ENCODE measurements at places on chromosomes 12 and 14.

DNA sequence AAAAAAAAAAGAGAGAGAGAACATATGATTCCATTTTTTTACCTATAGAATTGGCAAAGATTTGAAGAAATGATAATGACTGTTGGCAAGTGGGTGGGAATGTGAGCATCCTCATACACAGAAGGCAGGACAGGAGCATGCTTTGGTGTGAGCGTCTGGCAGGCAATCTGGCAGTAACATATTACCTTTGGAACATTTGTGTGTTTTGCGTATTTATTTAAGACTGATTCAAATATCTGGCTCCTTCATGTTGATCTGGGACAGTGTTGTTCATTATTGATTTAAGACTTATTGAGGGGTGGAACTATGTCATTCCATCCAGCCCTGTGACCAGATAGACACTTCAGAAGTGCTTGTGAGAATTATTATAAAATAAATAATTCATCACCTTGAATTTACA, 53.1 kb downstream of the PPP1R36 start:
- no peak for DNase-seq

DNA sequence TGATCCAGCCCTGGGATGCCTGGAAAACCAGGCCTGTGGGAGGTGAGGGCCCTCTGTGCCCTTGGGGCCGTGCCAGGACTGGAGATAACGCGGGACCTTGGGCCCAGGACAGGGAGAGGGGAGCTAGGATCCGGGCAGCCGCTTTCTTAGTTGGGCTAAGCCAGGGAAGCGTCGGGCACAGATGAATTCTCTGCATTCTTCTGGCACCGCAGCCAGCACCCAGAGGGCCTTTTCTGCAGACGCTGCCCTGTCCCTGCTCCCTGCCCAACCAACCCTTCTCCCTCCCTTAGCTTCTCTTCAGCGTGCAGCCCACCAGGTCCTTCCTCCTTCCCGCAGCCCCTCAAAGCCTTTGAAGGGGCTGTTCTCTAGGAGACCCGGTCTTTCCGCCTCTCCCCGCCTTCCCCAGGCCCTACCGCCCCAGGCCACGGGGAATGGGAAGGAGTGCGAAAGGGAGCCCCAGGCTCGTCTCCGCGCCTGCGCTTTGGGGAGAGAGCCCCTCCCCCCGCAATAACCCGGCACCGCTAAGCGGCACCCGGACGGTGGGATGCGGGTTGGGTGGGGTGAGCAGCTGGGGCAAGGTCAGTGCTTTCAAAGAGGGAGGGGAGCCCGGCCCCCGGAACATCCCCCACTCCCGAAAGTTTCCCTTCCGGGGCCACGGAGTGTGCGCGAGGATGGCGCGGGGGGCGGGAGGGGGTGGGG, 663 bp downstream of the NCKAP5L start:
- DNase-seq = peak; percentile 85

- DNase-seq = no peak
These were observed 74.6 kb upstream of the TMTC1 start for GRCh38 chr12:29858270-29858786.

DNA sequence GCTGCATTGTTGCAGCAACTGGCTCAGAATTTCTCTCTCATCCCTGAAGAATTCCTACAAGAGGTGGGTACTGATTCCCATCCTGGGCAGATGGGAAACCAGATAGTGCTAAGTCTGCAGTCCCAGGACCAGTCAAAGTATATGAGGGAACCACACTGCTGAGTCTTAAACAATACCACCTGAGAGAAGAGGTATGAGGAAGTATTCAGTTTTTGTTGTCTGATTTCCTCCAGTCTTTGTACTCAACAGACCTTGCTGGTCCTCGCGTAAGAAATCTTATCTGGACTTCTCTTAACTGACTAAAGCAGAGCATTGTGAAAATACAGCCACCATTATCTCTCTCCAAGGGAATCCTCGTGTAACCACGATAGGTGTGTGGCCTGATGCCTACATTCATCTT, 3.6 kb upstream of the EDDM3A start:
- no peak for DNase-seq

DNA sequence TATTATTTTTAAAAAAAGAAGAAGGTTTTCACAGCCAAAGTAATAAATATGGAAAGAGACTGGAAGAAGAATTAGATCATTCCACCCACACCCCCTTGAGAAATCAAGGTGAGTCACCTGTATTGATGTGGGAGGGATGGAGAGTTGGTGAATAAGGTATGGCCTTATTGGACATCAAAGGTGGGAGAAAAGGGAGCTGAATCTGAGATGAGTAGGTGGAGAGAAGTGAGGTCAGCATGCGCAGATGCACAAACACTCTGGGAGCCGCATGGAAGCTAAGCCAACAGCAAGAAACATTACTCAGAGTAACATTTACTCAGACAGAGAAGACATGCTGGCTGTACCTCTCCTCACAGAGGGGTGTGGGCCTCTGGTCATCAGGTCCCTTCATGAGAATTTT, 113.1 kb upstream of the FOXG1 start:
- DNase-seq = no peak

DNA sequence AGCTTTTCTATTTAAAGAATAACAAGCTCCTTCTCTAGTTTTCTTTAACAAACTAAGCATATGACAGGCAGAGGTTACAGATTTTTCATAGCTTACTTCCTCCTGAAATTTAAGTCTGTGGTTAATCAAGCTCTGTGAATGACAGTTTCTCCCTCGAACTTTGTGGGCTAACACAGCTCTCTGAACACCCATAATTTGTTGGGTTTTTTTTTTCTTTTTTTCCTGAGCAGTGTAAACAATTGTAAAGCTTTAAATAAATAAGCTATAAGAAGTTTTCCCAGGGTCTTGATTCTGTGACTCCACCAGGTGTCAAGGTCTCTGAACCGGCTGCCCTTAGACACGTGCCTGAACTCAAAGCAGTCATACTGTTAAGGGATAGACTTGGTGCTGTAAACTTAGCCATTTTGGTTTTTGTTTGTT, 128.1 kb upstream of the AMIGO2 start:
- DNase-seq = peak; percentile 39

DNA sequence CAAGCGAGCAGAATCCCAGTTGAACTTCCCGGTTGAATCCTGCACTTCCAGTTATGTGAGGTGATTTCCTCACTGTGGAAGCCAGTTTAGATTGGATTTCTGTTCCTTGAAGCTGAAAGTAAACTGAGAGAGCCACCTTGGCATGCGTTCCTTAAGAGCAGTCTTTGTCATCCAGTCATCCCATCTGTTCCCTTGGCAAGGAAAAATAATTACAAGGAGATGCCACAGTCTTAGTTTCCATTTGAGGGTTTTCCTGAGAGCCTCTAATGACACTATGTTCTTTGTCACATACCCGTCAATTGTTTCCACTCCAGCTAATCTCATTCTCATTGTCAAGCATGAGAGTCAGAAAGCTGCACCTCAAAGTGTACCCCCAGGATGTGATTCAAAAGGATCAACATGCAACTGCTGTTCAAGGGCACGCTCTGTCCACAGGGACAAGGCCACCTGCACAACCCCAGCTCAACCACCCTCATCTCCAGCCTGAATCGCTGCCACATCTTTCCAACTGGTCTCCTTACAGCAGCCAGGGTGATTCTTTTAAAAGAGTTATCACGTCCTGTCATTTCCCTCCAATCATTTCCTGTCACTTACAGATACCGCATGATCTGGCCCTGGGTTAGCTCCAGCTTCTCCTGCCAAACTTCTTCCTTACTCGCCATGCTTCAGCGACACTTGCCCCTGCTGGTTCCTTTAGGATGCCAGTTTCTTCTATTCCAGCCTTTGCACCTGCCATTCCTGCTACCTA, 18.0 kb upstream of the TCP11L2 start:
- DNase-seq = no peak

DNA sequence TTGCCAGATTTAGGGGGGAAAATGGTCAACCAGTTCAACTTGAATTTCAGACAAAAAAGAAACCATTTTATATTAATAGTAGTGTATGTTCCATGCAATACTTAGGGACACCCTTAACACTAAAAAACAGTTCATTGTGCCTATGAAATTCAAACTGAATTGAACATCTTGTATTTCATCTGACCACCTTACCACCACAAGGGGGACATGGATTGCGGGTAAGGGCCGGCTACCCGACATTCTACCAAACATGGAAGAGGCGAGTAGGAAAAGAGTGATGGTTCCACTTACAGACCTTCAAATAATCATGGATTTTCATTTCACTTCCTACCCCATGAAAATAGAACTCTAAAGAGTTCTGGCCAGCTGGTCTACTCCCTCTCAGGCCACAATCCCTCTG, 10.3 kb upstream of the STK38L start:
- no peak for DNase-seq

DNA sequence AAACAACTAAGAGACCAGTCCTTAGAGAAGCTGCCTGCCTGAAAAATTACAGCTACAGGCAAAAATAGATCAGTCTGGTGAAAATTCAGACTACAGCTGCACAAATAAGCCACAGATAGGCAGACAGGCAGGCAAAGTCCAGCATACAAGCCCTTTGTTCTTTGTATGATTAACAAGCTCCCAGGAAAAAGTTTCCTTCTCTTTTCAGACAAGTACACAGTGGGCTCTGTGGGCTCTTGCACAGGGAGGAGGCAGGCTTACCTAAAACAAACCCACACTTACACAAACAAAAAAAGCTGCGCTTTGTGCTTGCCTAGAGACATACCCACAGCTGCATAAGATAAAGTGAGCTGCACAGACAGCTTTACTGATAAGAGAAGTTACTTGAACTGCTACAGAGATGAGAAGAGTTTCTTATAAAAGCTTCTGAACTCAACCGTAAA, 7.7 kb downstream of the OR6C68 start:
- DNase-seq = no peak

DNA sequence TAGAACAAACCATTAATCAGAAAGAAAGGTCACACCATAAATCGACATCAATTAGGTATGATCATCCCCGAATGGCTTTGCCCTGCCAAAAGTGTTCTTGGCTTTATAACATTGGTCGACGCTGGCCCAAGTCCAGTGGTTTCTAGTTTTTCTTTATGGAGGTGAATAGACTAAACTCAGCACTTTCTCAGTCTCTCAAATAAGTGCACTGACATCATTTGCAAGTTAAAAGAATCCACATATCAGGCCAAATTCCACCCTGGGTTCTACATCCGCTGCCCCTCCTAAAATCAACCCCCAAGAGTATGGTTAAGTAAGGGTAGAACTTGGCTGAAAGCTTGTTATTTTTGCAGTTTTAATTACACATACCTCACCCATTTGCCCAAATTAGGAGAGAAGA, 314.3 kb downstream of the C12orf75 start:
- no peak for DNase-seq

GRCh38 chr12:90233168-90234100, 524.8 kb upstream of the ATP2B1 start:
- no peak for DNase-seq

DNA sequence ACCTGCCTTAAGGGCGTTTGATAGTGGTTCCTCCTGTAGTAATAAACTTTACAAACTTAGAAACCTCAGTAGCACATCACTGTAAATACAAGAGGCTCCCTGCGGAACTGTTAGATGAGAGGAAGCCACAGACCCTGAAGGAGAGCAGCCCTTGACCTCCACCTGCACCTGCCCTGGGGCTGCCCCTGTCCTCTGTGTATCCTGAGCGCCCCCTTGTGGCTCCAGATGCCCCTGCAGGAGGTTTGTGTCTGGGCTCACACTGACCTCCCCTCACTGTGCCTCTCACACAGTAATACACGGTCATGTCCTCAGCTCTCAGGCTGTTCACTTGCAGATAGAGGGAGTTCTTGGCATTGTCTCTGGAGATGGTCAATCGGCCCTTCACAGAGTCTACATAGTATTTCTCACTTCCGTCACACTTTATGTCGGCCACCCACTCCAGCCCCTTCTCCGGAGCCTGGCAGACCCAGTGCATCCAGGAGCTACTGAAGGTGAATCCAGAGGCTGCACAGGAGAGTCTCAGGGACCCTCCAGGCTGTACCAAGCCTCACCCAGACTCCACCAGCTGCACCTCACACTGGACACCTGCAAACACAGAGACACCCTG, 1059.8 kb downstream of the TMEM121 start:
- peak; percentile 57 for DNase-seq

DNA sequence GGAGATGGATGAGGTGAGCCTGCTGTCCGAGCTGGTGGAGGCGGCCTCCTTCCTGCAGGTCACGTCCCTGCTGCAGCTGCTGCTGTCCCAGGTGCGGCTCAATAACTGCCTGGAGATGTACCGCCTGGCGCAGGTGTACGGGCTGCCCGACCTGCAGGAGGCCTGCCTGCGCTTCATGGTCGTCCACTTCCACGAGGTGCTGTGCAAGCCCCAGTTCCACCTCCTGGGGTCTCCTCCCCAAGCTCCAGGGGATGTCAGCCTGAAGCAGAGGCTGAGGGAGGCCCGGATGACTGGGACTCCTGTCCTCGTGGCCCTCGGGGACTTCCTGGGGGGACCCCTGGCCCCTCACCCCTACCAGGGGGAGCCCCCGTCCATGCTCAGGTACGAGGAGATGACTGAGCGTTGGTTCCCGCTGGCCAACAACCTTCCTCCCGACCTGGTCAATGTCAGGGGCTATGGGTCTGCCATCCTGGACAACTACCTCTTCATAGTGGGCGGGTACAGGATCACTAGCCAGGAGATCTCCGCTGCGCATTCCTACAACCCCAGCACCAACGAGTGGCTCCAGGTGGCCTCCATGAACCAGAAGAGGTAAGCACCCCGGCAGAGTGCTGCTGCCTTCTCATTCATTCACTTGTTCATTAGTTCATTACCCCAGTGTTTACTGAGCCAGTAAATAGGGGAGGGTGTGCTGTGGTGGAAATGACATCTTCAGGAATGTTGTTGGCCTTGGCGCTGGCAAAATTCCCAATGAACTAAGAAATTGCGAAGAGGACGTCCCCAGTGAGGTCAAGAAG, 774 bp upstream of the MANSC4 start:
- DNase-seq = no peak

- DNase-seq = no peak
These were observed 57.8 kb downstream of the CCDC92 start for GRCh38 chr12:123914726-123915333.

GRCh38 chr12:131829791-131830334, 1.7 kb downstream of the MMP17 start:
- DNase-seq = no peak

- no peak for DNase-seq
These were observed 83.0 kb downstream of the PPFIBP1 start for GRCh38 chr12:27606986-27607385.

DNA sequence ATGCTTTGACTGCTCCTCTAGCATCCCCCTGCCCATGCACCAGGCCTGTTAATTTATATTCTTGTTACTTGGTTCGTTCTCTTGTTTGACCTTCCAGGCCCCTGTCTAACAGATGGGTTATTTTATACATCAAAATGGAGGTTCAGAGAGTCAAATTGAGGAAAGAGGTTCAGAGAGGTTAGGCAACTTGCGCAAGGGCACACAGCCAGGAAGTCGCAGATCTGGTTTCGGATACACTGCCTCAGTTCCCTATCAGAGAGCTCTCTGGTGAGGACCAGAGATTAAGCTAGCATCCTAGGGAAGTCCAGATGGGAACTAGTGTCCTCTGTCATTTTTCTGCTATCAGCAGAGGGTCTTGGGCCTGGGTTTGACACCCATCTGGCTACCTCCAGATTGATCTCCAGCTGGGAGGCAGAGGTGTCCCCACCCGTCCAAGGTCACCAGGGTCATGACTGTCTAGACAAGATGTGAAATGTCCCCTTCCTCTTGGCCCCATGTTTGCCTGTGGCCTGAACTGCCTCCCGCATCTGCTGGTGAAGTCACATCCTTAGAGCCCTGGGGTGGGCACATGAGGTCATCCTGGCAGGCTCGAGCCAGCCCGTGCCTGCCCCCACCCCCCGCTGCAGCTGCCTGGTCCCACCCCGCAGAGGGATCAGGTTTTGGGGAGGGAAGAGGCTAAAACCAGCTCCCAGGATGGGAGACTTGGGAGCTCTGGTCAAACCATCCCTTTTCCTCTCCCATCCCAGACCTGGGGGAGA, 84.3 kb upstream of the NCOR2 start:
- DNase-seq = peak; percentile 53

- no peak for DNase-seq
These were observed 226.8 kb downstream of the C12orf42 start for GRCh38 chr12:103268831-103269514.

- peak; percentile 77 for DNase-seq
These were observed 564.0 kb downstream of the CCER1 start for GRCh38 chr12:90390947-90391346.

Data from suppressor macrophage treated with lipopolysaccharide for 1 hour (primary cell).